ENCODE measurements at places on chromosomes 11 and 22. TPM values are rescaled to one million over a fixed set of nuclear protein-coding genes. Genes with fewer than 3 reads are reported as not detected.
A peak's percentile ranks its signal among the peaks of the same experiment; 100 is the strongest.

DNA sequence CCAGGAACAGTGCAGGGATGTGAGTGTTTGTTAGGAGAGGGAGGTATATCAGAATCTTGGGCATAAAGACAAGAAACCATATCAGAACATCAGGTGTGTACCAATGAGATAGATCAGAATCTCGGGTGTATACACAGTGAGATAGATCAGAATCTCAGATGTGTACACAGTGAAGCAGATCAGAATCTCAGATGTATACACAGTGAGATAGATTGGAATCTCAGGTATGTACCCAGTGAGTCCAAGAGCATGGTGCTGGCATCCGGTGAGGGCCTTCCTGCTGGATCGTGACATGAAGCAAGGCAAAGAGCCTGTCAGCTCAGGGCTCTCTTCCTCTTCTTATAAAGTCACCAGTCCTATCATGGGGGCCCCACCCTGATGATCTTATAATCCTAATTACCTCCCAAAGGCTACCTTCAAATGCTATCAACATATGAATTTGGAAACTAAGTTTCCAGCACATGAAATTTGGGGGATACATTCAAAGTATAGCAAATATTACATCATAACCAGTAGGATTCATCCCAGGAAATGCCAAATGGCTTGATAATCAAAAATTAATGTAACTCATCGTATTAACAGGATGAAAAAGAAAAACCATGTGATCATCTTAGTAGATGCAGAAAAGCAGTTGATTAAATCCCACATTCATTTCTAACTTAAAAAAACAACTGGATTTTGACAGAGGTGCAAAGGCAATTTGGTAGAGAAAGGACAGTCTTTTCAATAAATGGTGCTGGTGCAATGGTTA, 28.6 kb downstream of the PPARA start:
- DNase-seq: no peak

- DNase-seq: no peak
Measured at GRCh38 chr22:44219101-44219870, 38.6 kb downstream of the PARVG start.

DNA sequence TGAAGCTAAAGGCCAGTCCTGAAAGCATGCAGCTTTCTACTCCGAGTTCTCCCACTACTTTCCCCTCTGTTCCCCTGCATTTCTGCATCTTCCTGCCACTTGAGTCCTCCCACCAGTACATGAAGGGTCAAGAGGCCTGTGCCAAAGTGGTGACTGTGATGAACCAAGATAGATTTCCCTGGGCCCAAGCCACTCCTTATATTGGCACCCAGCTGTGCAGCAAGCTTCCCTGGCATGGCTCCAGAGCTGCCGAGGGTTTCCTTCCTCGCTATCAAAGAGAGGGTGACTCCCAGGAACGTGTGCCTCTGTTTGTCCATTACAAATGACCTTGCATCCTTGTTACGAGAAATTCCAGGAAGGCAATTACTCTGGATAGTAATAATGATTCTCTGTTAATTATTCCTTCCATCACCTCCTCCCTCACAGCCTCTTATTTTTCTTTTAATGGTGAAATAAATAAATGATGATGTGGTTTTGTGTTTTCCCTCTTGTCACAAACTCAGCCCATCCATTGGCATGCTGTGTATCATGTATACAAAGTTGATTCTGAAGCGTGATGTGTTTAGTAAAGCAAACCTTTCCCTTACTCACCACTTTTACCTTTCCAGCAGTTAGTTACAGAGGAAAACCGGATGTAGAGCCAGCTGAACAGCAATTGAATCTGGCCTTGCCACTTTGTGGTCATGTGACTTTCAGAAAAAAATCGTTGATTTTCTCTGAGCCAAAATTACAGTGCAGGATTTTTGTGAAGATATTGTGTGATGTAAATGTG, 8.3 kb downstream of the SRSF8 start:
- DNase-seq: no peak

ATG2A gene
- 20.7 TPM for total RNA-seq

DNA sequence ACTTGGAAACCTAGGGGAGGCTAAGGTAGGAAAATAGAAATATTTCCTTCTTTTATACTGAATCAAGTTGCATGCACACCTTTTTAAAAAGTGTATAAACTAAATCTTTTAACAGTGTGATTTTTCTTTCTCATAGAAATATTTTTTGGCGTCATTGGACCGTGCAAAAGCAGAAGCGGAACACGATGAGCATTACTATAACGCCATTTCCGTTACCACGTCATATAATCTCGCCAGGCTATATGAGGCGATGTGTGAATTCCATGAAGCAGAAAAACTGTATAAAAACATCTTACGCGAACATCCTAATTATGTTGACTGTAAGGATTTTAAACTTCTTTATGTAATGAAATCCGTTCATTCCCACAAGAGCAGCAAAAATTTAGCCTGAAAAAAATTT, 13.4 kb downstream of the CTR9 start:
- DNase-seq: no peak

DNA sequence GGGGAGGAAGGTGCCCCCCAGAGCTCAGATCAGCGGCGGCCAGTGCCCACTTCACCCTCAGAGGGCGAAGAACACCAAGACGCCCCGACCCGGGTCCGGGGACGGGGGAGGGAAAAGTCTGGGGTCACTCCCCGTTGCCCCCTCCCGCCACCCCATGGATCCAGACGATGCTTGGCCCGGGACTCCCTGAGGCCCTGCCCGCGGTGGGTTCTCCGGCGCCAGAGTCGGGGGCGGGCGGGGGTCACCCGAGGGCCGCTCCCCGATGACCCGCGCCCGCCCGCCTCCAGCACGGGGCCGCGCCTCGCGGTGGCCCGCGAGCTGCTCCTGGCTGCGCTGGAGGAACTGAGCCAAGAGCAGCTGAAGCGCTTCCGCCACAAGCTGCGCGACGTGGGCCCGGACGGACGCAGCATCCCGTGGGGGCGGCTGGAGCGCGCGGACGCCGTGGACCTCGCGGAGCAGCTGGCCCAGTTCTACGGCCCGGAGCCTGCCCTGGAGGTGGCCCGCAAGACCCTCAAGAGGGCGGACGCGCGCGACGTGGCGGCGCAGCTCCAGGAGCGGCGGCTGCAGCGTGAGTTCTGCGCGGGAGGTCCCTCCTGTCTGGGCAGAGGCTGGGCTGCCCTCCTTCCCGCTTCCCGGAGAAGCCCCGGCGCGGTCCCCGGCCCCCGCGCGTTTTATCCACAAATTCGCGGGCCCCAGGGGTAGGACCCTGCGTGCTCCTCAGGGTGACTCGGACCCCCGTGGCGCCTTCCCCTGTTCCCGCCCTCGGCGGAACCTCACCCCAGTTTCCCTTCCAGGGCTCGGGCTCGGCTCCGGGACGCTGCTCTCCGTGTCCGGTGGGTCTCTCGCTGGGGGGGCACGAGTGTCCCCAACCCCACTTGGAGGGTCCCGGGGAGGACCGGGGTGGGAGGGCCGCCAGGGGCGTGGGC, 1.1 kb downstream of the NLRP6 start:
- no peak for DNase-seq

DNA sequence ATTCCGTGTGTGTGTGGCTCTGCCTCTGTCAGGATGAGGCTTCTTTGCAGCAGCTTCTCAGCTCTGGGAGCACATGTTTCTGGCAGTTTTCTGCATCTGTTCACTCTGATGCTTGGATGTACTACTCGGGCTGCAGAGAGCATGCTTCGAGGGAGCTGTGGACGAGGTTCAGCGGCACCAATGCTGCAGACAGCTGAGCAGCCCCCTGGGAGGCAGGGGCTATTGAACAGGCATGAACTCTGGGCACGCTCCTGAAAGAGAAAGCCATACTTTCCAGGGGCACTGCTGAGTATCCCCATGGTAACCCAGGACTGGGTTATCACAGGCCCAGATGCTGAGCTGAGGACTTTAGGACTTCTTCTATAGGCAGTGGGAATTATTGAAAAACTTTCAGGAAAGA, 33.8 kb downstream of the ADAMTS8 start:
- no peak for DNase-seq

- peak; percentile 87 for DNase-seq
Measured at GRCh38 chr22:20298803-20299745, 20.8 kb downstream of the DGCR6L start.

FTH1 gene
- total RNA-seq: 568 TPM

JHY gene
- total RNA-seq: 1.3 TPM

KCNQ1OT1 gene
- 0.74 TPM for total RNA-seq

DNA sequence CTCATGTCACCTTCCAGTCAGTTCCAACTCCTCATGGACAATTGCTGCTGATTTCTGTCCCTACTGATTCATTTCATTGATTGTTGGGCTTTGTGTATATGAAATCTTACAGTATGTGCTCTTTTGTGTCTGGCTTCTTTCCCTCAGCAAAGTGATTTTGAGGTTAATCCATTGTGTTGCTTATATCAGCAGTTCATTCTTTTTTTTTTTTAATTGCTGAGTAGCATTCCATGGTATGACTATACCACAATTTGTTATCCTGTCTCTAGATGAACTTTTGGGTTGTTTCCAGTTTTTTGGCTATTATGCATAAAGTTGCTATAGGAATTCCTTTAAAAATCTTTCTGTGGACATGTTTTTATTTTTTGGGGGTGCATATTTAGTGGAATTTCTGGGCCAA, 59.9 kb downstream of the NXPE1 start:
- no peak for DNase-seq

DNA sequence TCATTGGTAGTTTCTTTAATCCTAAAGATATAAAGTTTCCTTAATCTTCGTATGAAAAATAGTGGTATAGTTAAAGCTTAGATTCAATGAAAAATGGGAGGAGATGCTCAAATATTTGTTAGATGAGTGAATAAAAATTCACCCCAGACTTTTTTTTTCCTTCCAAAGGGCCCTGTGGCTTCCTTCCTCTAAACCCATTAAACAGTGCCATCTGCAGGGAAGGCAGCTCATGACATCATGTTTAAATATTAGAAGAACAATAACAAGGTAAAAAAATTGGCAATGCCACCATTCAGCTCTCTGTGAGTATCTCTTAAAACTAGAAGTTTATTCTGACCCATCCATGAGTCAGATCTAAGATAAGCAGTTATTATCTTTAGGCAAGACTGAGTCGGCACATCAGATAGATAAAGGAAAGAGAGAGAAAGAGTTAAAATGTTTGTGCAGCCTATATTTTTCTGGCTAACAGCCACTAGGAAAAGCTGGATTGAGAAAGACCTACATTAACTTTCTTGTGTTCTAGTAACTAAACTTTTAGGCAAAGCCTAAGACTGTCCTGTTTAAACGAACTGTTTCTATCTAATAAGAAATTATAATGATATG, 19.1 kb upstream of the OOSP1 start:
- DNase-seq: no peak

- DNase-seq: no peak
Measured at GRCh38 chr22:31142285-31142684, 2.0 kb upstream of the PLA2G3 start.

DNA sequence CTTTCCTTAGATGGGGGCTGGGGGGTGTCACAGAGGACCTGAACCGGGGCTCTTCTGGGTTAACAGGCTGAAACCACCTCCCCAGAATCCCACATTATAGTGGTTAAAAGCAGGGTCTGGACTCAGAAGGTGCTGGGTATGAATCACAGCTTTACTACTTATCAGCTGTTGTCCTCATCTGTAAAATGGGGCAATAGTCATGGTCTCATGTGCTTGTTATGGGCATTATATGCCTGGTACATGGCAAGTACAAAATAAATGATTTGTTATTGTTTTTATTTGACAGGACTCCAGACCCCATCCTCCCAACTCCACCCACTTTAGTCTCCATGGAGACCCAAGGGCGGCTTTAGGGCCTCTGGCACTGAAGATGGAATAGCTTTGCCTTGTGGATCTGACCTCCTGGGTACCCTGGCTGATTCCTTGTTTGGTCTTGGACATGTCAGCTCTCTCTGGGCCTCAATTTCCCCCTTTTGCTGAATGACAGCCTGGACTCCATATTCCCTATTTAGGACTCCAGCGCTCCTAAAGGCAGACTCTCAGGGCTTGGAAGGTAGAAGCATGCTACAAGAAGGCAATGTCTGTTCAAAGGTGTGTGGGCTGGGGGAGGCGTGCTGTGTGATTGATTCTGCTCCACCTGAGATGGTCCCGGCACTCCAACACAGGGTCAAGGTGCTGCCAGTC, 812 bp upstream of the SMTN start:
- no peak for DNase-seq

DNA sequence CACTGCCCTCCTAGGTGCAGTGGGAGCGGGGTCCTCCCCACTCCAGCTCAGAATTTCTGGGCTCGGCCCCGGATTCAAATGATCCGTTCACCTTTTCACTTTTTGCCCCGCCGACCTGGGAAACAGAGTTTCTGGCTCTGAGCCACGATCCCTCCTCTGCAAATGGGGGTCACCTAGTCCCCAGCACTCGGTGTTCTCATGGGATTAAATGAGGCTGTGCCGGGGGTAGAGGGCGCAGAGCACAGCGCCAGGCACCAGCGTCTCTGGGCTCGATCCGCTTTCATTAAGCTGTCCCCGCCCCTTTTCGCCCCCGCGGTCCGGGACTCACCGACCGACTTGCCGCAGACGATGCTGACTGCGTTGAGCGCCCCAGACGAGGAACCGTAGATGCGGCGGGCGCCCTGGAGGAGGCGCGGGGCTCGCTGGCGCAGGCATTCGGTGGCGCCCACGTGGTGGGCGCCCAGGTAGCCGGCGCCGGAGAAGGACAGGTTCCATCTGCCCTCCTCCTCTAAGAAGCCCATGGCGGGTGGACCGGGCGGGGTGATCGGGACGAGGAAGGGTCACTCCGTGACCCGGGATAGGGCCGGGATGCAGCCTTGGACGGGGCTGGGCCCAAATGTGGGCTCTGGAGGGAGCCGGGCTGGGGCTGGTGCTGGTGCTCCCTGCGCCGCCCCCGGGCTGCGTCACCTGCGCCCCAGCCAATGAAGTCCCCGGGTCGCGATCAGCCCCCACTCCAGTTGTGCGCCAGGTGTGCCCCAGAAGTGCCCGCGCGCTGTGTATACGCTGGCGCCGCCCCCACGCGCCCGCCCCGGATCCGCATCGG, at the start of gene PNPLA5:
PNPLA5 (minus strand) TSS at position 654 of the 823 bp plus-strand sequence; CDS start at position 521, 133 bp downstream.
- no peak for DNase-seq

DNA sequence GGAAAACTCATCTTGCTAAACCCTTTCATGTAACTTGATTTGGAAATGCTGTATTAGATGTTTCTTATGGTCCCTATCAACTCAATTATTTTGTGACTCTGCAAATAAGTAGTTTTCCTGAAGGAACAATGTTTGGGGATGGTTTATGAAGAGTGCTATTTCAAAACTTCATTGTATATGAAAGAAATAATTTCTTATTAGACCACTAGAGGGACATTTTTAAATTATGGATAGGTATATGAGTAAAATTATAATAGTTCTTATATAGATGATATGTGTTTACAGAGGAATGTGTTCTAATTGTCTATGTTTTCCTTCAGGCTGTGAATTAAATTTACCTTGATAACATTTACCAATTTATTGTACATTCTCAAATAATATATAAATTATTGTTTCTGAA, 509.4 kb upstream of the RAG2 start:
- DNase-seq: no peak

GRCh38 chr11:62851807-62852522, 12.6 kb upstream of the WDR74 start:
- no peak for DNase-seq

GRCh38 chr11:34359548-34359891, 1.7 kb upstream of the ABTB2 start:
- DNase-seq: no peak

All from activated T-helper 2 cell treated with anti-CD3 and anti-CD28 coated beads, Interferon-gamma antibody, Interleukin-2, Interleukin-4, amounts not matched to agents 10 μg/mL and 5 μg/mL and 100 μg/mL, durations not matched to agents 14 hours and 24 hours and 36 hours (primary cell).